Midbrain (tissue), 1 donor: ENCODE measurements at places on chromosomes 1 and 21.
A peak's percentile ranks its signal among the peaks of the same experiment; 100 is the strongest.

- DNase-seq, result no peak
Observed at GRCh38 chr1:66580081-66580480, 46.1 kb downstream of the SGIP1 start.

GRCh38 chr1:245052258-245052657 lies 102.5 kb upstream of the KIF26B start:
- no peak for DNase-seq

GRCh38 chr1:108749081-108749480 lies 2.6 kb downstream of the STXBP3 start:
- DNase-seq, result no peak

DNA sequence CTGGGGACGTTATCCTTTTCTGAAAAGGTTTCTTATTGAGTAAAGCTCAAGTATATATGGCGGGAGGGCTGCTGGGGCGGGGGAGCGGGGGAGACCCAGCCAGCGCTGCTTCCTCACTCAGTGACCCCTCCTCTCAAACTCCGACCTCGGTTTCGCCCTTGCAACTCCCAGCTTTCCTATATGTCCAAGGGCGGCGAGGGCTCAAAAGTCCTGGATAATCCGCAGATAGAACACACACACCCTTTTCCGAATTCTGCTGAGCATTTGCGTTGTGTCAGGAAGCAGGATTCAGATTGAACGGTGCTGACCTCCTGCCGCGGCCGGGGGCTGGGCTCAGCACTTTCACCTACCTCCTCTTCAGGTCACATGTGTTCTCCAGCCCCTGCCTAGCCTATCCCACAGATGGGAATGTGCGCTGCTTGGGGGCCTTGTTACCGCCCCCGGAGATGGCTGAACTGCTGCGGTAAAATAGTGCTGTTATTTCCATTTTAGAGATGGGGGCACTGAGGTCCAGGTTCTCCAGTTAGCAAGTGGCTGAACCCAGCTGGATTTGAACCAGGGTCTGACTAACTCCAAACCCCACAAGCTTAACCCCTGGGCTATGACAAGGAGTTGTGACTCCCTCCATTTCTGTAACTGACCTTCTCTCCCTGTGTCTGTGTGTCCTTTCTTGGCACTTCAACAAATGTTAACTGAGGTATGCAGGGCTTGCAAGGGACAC lies 795 bp upstream of the AHDC1 start:
- DNase-seq, result no peak

DNA sequence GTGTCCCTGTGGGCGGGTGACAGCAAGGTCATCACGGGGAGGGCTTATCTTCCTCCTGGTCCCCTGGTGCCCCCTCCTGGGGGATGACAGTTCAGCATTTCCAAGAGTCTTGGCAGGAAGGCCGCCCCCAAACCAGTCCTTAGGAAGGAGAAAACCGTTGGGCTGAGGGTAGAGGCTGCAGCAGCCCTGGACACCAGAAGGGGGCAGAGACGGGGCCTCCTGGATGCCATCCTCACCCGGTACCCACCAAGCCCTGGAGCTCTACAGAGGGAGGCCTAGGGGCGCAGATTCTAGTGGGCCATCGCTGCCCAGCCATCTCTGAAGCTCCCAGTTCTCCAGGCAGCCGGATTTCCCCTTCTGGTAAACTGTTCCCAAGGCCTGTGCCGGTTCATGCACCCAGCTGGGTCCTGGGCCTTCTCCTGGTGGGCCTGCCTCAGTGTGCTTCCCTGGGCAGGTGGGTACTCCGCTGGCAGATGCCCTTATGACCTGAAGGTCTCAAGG lies 14.8 kb upstream of the ZNF669 start:
- DNase-seq, result no peak

DNA sequence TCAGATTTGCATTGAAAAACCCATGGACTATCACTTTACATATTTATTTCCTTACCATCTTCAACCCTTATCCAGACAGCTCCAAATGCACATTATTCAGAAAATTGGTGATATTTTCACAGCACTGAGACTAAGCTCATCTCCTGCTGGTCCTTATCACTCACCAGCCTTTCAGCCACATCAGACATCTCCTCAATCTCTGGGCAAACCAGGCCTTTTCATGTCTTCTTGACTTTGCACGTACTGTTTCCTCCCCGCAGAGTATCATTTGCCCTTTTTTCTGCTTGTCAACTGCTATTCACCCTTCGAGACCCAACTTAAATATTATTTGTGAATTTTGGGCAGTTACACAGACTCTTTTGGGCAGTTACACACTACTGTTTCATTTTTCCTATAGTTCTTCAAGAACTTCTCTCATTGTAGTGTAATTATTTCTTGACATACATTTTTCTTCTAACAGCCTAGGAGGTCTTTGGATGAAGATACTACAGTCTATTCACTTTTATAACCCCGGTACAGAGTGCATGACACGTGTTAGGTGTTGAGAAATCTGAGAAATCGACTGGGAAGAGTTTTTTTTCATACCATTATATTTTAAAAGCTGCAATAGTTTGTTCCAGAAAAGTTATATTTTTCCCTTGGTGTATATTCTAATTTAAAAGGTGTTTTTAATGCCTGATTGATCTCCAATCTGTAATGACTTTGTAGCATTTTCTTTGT lies 98.0 kb downstream of the FGGY start:
- DNase-seq, result no peak

GRCh38 chr1:172414331-172414730 lies 6.2 kb upstream of the C1orf105 start:
- no peak for DNase-seq

GRCh38 chr1:220755309-220755708 lies 7.2 kb downstream of the MTARC2 start:
- no peak for DNase-seq

DNA sequence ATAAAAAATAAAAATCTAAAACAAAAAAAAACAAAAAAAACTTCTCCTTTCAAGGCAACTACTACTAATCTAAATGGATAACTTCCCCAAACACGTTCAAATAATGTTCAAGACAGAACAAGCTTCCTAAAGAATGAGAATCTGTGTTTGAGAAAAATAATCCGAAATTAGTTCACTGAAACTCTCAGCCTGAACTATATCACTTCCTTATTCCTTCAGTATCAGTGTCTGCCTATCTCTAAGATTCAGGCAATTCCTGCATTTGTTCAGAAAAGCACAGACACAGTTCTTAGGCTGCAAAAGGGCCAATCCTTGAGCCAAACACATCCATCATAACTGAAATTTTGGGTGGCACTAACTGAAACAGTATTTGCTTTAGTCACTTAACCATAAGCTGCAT lies 22.4 kb downstream of the DSTYK start:
- no peak for DNase-seq

- DNase-seq, result no peak
Observed at GRCh38 chr1:180971273-180971997, 51.2 kb downstream of the STX6 start.

- no peak for DNase-seq
Observed at GRCh38 chr1:164598719-164599118, 39.7 kb downstream of the PBX1 start.

DNA sequence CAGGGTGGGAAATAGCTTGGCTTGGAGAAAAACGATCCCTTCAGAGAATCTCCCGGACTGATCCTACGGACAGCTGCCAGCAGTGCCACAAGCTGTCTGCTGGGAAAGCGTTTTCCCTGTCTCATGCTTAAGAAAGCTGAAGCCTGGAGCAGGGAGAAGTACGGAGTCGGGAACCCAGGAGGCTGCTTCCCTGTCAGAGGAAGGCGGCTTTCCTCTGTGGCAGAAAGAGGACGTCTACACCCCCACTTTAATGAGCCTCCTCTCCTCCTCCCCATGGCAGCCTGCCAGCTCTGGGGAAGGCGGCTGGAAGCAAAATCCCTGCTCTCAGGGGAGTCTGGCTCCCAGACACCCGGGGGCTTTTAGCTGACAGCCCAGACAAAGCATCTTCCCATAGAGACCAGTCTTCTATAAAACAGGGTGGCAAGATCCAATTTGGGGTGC lies 7.3 kb downstream of the KIF21B start:
- DNase-seq, result peak; percentile 65

DNA sequence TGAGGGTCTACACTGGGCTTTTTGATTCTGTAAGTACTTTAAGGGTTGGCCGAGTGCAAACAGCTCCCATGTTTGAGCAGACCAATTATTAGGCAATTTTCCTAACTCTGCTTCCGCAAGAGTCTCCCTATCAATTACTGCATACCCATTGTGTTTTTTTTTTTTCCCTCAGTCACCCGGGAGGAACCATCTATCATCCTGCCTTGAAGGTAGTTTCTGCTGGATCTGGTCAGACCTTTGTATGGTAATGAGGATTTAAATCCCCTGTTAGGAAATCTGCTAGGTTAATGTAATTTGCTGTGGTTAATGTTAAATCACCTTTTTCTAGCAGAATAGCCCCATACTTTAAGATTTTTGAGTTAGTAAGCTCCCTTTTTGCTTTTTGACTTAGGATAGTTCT lies 40.8 kb upstream of the WARS2 start:
- DNase-seq, result no peak

DNA sequence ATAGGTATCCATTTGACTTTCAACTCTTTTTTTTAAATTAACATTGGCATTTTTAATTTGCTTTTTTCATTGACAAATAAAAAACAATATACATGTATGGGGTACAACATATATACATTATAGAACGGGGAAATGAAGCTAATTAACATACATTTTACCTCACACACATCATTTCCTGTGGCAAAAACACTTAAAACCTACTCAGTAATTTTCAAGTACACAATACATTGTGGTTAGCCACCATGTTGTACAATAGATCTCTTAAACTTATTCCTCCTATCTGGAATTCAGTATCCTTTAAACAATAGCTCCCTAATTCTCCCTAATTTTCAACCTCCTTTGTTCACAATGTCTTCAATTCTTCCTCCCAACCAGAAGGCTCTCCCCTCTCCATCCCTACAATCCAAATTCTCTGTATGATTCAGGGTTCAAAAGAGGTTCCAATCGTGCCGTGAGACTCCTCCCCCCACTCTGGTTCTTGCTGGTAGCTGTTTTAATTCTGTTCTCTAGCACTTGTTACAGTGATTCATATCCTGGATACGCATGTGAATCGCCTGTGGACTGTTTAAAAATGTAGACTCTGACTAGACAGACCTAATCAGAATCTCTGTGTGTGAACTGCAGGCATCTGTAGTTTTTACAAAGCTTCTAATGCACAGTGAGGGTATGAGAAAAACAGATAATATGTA lies 87.6 kb upstream of the DUSP10 start:
- no peak for DNase-seq

GRCh38 chr1:67559222-67559700 lies 125.7 kb upstream of the GADD45A start:
- peak; percentile 14 for DNase-seq

- no peak for DNase-seq
Observed at GRCh38 chr21:33360281-33360680, 35.5 kb downstream of the IFNAR1 start.

GRCh38 chr1:206961668-206962067 lies 8.6 kb downstream of the FCAMR start:
- DNase-seq, result no peak

DNA sequence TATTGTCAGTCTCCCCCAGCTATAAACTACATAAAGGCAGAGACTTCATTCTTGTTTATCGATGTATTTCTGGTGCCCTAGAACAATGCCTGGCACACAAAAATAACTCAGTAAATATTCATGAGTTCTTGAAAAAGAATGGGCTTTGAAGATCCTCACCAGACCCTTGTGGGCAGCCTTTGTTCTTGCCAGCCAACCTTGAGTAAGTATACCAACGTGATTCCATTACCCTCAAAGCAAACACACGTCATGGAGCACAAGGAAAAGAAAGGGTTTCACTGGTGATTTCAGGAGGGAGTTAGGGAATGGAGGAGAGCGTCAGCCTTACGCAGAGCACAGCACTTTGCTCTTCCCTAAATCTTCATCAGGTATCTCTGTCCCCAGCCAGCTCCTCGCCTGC lies 29.4 kb downstream of the NMNAT2 start:
- no peak for DNase-seq

DNA sequence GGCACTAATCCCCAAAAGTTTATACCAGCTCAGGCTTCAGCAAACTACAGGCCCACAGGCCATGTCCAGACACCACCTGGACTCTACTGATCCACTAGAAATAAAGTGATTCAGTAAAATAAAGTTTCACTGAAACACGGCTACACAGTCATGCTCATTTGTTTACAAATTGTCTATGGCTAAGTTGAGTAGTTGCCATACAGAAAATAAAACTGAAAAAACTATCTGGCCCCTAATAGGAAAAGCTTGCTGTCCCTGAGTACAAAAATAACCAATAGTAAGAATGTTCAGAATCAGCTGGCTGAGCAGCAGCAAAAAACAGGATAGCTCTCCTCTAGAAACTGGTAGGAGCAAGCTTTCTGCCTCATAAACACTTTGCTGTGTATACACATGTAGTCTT lies 221.5 kb downstream of the RERE start:
- no peak for DNase-seq

DNA sequence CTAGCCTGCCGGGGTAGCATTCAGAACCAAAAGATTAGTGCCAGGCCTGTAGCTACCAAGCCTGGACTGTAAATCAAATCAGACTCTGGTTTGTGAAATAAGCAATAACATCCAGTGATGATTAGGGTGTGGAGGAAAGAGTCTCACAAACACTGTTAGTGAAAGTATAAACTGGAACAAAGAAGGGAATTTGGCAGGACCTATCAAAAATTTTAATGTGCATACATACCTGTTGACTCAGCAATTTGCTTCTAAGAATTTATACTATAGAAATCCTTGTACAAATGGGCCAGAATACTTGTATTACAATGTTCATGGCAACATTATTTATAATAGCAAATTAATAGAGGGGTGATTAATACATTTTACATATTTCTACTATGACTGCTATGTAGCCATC lies 109.8 kb upstream of the WARS2 start:
- no peak for DNase-seq
